ENCODE measurements at places on chromosomes 5 and 9. TPM values are rescaled to one million over a fixed set of nuclear protein-coding genes. Genes with fewer than 3 reads are reported as not detected.

GRCh38 chr5:56161439-56161823, 71.7 kb downstream of the ANKRD55 start:
- H3K27ac ChIP-seq = no peak overlapping the region
- H3K4me1 ChIP-seq = peaks cover 5% of the 10 kb centered on the region
- H3K27me3 ChIP-seq = no peaks in the 10 kb centered on the region
- no peak for DNase-seq

DNA sequence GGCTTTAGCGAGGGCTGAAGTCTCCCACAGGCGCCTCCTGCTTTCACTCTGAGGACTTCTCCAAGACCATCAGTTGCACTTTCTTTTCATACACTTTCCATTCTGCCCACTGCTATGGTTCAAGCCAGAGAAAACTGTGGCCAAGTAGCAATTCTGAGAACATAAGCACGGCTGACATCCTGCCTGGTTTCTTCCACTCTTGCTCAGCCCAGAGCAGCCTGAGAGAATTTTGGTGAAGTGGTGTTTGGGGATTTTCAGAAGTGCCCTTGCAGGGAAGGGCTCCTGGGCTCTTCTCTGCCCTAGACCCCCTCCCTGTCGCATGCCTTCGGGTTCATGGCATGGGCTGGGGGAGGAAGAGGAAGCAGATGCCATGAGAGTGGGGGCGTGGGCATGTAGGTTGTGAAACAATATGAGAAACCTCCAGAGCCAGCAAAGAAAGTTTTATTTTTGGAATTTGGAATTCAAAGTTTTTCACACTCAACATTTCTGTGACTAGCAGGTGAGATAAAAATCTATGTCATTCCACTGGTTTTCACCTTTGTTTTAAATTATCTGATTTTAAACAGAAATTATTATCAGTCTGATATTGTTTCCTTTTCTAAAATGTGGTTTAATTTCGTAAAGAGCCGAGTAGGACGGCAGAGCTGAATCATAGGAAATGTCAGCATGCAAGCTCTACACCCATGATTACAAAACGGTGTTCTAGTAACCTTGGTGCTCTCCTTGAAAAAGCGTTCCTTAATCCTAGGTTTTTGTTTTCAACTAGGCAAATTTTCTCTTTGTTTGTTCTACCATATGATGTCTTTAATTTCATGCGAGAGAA, 27.8 kb upstream of the TNFSF8 start:
- H3K4me1 ChIP-seq = peaks cover 5% of the 10 kb centered on the region
- no peak for DNase-seq
- no peaks in the 10 kb centered on the region for H3K36me3 ChIP-seq
- H3K27me3 ChIP-seq = no peaks in the 10 kb centered on the region

- H3K27me3 ChIP-seq = no peaks in the 10 kb centered on the region
- DNase-seq = no peak
- no peak overlapping the region for H3K27ac ChIP-seq
- no peaks in the 10 kb centered on the region for H3K36me3 ChIP-seq
- no peaks in the 10 kb centered on the region for H3K4me1 ChIP-seq
Measured at GRCh38 chr5:107284822-107285525, 385.8 kb downstream of the EFNA5 start.

GRCh38 chr5:9924614-9925013, 294.5 kb upstream of the TAS2R1 start:
- H3K36me3 ChIP-seq = no peaks in the 10 kb centered on the region
- H3K4me1 ChIP-seq = no peaks in the 10 kb centered on the region
- no peak overlapping the region for H3K27ac ChIP-seq

GRCh38 chr9:126853667-126854066, 6.8 kb upstream of the ZBTB34 start:
- H3K27ac ChIP-seq = no peak overlapping the region
- H3K27me3 ChIP-seq = no peaks in the 10 kb centered on the region
- no peak for DNase-seq
- no peak overlapping the region for H3K4me3 ChIP-seq
- H3K36me3 ChIP-seq = no peaks in the 10 kb centered on the region

GRCh38 chr5:169804861-169805260, 167.8 kb downstream of the DOCK2 start:
- H3K4me3 ChIP-seq = no peak overlapping the region
- H3K27me3 ChIP-seq = no peaks in the 10 kb centered on the region
- H3K4me1 ChIP-seq = no peaks in the 10 kb centered on the region
- H3K27ac ChIP-seq = no peak overlapping the region
- no peaks in the 10 kb centered on the region for H3K36me3 ChIP-seq

DNA sequence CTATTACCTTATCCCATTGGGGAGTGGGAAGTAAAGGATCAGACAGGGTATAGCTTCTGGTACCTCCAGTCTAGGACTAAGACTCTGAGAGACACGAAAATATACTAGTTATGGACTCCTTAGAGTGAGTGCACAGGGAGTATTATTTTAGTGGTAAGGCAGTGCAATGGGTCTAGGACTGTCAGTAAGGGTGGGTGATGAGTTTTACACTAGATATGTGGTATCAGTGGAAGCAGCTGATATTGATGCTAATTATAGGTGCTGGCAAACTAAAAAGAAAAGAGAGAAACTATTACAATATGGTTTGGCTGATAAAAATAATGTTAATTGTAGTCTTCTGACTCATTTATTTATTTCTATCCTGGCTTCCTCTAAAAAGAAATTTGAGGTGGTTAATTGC, 118.6 kb downstream of the UNC13B start:
- H3K4me3 ChIP-seq = no peak overlapping the region
- no peak for DNase-seq
- H3K4me1 ChIP-seq = peaks cover 20% of the 10 kb centered on the region
- H3K36me3 ChIP-seq = no peaks in the 10 kb centered on the region
- no peak overlapping the region for H3K27ac ChIP-seq

DNA sequence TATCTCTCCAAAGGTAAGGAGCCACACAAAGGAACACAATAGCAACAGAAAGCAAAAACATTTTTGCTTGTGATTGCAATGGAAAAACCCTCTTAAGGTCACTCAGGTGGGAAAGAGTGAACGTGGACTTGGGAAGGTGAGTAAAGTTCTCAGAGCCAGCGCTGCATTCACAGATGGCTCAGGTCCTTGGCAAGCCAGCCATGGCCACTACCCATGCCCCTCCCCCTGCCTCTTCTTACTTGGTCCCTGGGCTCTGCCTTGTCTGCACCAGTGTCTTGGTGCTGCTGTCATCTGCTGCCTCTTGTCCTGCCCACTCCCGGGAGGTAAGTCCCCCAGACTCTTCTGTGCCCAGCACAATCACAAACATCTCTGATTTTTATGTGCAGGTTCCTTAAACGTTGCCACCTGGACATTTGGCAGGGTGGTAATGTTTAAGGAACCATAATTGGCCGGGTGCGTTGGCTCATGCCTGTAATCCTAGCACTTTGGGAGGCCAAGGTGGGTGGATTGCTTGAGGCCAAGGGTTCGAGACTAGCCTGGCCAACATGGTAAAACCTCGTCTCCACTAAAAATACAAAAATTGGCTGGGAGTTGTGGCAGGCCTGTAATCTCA, 74.6 kb downstream of the FEM1C start:
- no peak overlapping the region for H3K4me3 ChIP-seq
- no peaks in the 10 kb centered on the region for H3K36me3 ChIP-seq
- H3K27me3 ChIP-seq = no peaks in the 10 kb centered on the region
- no peak for DNase-seq

DNA sequence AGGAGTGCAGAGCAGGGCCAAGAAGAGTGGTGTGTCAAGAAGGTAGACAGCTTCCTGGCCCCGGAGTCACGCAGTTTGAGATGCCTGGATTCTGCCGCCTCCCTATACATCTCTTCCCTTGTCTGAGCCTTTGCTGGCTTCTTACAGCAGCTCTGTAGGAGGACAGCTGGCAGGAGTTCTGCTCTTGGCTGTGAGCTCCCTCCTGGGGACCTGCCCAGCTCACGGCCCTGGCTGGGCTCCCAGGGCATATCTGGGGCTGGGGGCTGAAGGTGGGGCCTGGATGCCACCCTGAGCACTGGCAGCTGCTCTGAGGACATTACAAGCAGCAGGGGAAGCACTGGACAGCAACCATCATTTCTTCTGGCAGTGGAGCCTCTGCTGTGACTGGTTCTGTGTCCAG, 786 bp upstream of the TSSK1B start:
- DNase-seq = no peak
- H3K27me3 ChIP-seq = no peaks in the 10 kb centered on the region
- no peak overlapping the region for H3K27ac ChIP-seq

DNA sequence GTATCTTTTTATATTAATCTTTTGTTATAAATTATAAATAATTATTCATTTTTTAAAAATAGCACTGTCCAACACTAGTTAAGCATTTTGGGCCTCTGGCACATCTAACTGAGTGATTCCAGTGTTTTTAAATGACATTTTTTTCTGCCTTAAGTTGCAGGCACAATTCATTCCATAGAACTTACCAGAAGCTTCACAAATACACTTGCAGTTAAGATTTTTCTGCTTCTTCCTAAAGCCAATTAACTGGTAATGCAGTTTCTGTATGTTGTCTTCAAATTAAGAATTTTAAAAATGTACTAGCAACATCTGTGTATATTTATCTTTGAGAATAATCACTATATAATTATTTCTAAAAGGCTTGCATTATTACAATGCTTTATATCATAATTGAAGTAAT, 11.2 kb upstream of the NFIB start:
- DNase-seq = no peak
- H3K36me3 ChIP-seq = no peaks in the 10 kb centered on the region
- peaks cover 17% of the 10 kb centered on the region for H3K4me1 ChIP-seq
- no peak overlapping the region for H3K27ac ChIP-seq
- no peak overlapping the region for H3K4me3 ChIP-seq

- no peaks in the 10 kb centered on the region for H3K4me1 ChIP-seq
- DNase-seq = no peak
- no peak overlapping the region for H3K4me3 ChIP-seq
- H3K27ac ChIP-seq = no peak overlapping the region
- no peaks in the 10 kb centered on the region for H3K27me3 ChIP-seq
Measured at GRCh38 chr9:20253635-20254034, 368.7 kb downstream of the MLLT3 start.

- no peak for DNase-seq
- H3K4me3 ChIP-seq = no peak overlapping the region
- H3K36me3 ChIP-seq = no peaks in the 10 kb centered on the region
- no peaks in the 10 kb centered on the region for H3K4me1 ChIP-seq
- no peaks in the 10 kb centered on the region for H3K27me3 ChIP-seq
- no peak overlapping the region for H3K27ac ChIP-seq
Measured at GRCh38 chr9:4159696-4160095, 140.2 kb downstream of the GLIS3 start.

Gene BTNL9
- total RNA-seq = 10.7 TPM

Gene CCDC183
- 0.71 TPM for total RNA-seq

Gene HNRNPAB
- total RNA-seq = 66.3 TPM

Gene FRRS1L
- total RNA-seq = 0.81 TPM

Gene PHF24
- 0.35 TPM for total RNA-seq

All from thoracic aorta (tissue), 2 donors.